NCI-H2081 treated with DMSO at 0.1 percent for 48 hours (cell line): ENCODE measurements at places on chromosomes 1 and 21.

- no peak for DNase-seq
Measured at GRCh38 chr1:203380420-203381150, 29.7 kb upstream of the FMOD start.

DNA sequence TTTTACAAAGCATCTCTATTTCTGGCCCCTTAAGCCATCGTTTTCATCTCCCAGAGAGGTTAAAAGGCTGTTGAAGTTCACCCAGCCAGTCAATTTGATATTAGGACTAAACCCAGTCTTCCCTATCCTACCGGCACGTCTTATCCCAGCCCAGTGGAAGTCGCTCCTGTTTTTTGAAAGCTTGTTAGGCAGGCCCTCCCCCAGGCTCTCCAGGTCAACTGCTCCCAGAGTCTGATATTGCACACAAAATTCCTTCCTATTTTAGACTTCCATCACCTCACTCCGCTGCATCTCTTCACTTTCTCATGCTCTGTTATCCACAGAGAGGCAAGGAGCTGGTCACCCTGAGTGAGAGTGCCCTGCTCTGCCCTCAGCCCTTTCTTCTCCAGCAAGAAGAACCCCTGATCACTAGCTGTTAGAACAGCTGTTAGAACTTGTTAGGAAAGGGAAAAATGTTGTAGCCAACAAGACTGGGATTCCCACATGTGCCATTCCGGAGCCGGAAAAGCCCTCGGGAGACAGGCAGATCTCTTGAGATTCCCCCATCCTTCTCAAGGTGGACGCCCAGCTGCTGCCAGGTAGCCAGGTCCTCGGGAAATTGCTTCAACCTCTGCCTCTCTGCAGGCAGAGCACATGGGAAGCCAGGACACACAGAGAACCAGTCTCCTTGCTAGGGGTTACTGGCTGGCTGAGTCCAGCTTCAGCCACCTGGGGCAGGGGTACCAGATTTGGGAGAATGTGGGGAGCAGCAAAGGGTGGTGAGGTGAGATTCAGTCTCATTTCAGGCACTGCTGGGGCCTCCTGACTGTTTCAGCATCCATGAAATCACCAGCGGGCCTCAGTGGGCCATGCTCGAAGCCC, 25.7 kb downstream of the PLXNA2 start:
- no peak for DNase-seq

- no peak for DNase-seq
Measured at GRCh38 chr21:22120616-22121266, 1122.5 kb downstream of the NCAM2 start.

DNA sequence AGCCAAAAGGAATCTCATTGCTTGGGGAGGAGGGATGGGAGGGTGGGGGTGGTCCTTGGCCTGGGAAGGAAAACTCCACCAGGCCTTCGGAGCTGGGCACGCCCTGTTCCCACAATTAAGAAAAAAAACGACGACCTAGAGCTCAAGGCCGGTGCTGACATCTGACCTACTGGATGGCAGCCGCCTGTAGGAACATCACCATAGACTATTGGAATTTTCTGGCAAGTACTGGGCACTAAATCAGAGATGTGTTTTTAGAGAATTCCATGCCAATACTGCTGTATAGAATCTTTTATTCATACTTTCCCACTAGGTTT, 729 bp downstream of the NADK start:
- no peak for DNase-seq

GRCh38 chr1:15343729-15344128, 66.0 kb upstream of the EFHD2 start:
- DNase-seq, result no peak

DNA sequence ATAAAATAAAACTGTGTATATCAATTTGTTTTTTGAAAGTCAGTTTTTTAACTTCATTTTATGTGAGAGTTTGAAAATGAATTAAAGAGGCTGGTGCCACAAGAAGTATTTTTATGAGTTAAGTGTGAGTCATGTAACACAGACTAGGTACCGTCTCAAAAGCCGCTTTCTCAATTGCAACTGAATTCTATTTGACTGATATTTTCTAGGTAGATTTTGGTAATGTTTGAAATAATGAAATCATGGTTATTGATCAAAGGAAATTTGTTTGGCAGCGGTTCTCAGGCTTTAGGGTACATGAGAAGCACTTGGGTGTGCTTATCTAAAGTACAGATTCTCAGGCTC, 4.6 kb downstream of the SNX27 start:
- DNase-seq, result no peak

GRCh38 chr1:44855742-44856141, 12.7 kb upstream of the PTCH2 start:
- no peak for DNase-seq

- no peak for DNase-seq
Measured at GRCh38 chr1:94675373-94675772, 133.8 kb upstream of the F3 start.

DNA sequence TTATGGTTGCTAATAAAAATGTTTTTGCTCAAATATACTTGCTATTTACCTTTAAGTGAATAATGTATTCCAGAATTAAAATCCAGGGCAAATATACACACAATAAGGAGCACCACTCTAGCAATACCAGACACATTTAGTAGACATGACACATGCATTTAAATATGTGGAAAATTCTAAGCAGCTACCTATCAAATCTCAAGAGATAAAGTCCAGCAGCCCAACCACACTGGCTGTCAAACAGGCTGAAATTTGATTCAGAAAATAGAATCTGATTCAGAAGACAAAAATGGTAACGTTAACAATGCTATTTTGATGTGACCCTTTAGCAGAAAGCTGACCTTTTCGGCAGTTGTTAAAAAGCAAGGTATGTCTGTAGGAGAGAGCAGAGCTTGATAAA, 42.3 kb downstream of the PLEKHO1 start:
- no peak for DNase-seq

DNA sequence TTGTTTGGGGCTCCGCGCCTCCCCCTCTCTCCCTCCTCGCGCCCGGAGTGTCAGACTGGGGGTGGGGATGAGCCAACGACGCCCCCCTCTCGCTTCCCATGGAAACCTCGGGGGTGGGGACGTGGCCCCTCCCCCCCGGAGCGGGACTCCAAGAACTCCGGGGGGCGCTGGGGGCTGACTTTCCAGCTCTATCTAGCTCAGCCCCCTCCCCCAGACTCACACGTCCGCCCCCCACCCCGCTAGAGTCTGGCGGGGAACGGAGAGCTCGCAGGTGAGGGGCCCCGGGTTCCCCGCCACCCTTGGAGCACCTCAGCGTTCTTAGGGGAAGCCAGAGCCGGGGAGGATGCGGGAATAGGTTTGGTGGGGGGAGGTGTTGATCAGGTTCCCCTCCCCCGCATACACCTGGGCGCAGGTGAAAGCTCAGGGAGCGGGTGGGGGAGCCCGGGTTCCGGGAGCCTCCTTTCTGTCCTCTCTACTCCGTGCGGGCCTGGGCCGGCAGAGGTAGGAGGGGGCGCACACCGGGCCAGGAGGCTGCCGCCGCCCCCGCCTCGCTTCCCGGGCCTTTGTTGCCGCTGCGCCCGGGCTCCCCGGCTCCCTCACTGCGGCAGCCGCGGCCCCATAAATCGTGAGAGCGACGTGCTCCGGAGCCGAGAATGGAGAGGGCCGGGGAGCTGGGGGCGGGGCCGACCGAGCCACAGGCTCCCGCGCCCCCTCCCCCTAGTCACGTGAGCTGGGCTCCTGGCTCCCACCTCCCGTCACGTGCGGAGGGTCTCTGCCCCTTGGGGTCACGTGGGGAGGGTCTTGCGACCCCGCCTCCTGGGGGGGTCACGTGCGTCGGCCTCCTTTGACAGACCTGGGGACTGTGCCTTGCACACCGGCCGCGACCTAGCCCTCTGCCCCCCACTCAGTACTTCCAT, 1.9 kb downstream of the EFNA3 start:
- DNase-seq, result no peak

GRCh38 chr1:230558324-230558723, 84.0 kb upstream of the COG2 start:
- DNase-seq, result no peak

DNA sequence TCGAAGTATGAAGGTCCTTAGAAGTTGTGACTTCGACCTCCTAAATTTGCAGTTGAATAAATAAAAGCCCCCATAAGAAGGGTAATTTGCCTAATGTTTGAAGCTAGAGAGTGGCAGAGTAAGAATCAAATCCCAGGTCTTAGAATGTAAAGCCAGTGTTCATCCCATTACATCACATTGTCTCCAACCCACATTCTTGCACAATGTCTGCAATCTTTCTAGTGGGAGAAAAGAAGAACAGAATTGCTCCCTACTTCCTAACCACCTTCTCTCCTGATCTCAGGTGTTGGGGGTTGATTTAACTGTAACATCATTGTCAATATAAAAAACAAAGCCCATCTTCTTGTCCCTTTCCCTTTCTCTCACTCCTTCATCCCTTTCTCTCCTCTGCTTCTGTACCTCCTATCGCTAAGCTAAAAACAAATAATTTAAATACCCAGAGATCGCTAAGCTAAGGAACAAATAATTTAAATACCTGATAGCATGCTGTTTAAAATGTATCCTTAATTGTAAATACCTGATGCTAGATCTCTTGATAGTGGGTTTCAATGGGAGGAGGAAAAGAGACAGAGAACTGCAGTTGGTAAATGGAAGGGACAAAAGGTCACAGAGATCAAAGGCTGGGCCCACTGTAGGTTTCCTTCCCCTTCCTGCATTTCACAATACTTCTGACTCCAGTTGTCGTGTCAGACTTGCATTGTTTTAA, 32.1 kb upstream of the CCDC190 start:
- no peak for DNase-seq

- no peak for DNase-seq
Measured at GRCh38 chr21:34120867-34121266, 47.5 kb downstream of the MRPS6 start.

DNA sequence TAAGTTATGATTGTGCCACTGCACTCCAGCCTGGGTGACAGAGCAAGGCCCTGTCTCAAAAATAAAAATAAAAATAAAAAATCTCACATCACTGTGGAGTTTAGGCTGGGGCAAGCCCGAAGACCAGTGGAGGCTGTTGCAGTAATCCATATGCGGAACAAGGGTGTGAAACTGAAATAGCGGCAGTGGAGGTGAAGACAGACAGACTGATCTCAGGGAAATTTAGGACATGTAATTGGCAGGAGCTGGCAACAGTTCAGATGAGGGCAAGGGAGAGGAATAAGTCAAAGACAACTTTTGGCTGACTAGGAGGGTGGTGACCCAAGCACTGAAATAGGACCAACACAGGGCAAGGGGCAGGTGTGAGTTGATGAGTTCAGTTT, 8.4 kb downstream of the ARMH1 start:
- DNase-seq, result no peak

DNA sequence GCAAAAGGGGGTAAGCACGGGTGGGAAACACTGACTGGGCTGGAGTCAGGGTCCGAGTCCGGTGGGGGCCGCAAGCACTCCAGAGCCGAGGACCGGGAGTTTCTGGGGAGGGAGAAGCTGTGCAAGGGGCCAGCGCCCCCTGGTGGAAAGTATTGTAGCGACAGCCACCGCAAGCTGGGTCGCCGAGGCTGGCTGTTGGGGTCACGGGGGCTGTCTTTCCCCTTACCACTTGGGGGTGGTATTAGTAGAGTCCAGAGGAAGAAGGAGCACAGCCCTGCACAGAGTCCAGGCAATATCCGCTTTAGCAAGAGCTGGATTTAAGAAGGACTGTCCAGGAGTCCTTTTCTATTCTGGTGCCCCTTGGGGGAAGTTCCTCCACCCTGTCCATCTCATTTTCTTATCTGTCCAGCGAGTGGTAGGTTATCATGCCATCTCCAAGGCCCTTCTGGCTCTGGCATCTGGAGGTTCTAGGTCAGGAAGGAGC, 17.9 kb upstream of the ETV3 start:
- peak; percentile 11 for DNase-seq

- no peak for DNase-seq
Measured at GRCh38 chr1:223616586-223616985, 48.9 kb downstream of the CAPN8 start.

GRCh38 chr1:78743626-78744025, 94.0 kb downstream of the IFI44 start:
- DNase-seq, result no peak

GRCh38 chr1:40317394-40318074, 448 bp upstream of the COL9A2 start:
- no peak for DNase-seq

- DNase-seq, result no peak
Measured at GRCh38 chr1:207565546-207566468, 69.8 kb downstream of the CR1 start.

- DNase-seq, result no peak
Measured at GRCh38 chr1:211247921-211248320, 11.2 kb upstream of the RCOR3 start.

DNA sequence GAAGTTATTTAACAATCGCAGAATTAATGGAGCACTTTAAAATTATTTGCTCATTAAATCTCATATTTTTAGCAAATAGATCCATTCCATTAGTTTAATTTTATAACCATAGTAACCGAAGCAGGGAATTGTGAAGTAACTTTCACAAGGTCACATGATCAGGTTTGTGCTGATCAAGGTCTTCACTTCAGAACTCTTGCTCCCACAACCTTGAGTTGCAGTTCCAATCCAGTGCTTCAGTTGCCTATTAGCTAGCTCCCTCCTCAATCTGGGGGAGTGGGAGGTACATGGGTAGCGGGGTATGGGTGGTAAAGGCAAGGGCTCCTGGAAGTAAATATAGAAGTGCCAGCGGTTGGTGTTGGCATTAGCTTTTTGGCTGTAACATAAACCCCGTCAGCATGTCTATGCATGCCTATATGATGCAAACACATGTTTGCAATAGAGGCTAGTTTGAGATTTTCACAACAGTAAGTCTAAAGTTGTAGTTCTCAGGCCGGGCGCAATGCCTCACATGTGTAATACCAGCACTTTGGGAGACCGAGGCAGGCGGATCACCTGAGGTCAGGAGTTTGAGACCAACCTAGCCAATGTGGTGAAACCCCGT, 5.8 kb downstream of the ATP5IF1 start:
- DNase-seq, result no peak

GRCh38 chr1:160374306-160375110, 7.6 kb downstream of the NHLH1 start:
- DNase-seq, result no peak

- DNase-seq, result no peak
Measured at GRCh38 chr1:235697508-235697907, 47.9 kb upstream of the GNG4 start.
